ENCODE measurements at places on chromosomes 7 and 10. TPM values are rescaled to one million over a fixed set of nuclear protein-coding genes. Genes with fewer than 3 reads are reported as not detected.
A peak's percentile ranks its signal among the peaks of the same experiment; 100 is the strongest.

DNA sequence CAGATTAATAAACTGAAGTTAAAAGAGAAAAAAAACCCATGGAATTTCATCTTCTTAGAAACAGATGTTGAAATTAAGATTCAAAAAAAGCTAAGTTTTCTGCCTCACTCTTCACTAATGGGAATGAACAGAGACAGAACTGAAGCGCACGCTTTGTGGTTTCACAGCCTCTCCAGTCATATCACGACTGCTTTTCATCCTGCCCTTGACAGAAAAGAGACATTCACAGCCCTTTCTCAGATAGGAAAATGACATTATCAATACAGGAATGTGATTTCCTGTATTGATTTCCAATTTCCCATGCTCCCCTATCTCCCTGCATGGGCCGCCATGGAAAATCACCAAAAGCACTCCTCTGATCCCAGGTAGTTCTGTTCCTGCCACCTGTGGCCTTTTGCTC lies 108.2 kb downstream of the PFKFB3 start:
- no peak overlapping the region for H3K27ac ChIP-seq
- no peaks in the 10 kb centered on the region for H3K27me3 ChIP-seq
- DNase-seq = no peak
- no peaks in the 10 kb centered on the region for H3K36me3 ChIP-seq
- H3K4me3 ChIP-seq = no peak overlapping the region
- no peaks in the 10 kb centered on the region for H3K4me1 ChIP-seq

- H3K27me3 ChIP-seq = no peaks in the 10 kb centered on the region
- H3K4me1 ChIP-seq = no peaks in the 10 kb centered on the region
- H3K27ac ChIP-seq = no peak overlapping the region
- no peak for DNase-seq
- no peaks in the 10 kb centered on the region for H3K36me3 ChIP-seq
These were observed 49.6 kb downstream of the ABCB5 start for GRCh38 chr7:20665096-20665495.

Gene AQP1
- polyA plus RNA-seq = 3.7 TPM

DNA sequence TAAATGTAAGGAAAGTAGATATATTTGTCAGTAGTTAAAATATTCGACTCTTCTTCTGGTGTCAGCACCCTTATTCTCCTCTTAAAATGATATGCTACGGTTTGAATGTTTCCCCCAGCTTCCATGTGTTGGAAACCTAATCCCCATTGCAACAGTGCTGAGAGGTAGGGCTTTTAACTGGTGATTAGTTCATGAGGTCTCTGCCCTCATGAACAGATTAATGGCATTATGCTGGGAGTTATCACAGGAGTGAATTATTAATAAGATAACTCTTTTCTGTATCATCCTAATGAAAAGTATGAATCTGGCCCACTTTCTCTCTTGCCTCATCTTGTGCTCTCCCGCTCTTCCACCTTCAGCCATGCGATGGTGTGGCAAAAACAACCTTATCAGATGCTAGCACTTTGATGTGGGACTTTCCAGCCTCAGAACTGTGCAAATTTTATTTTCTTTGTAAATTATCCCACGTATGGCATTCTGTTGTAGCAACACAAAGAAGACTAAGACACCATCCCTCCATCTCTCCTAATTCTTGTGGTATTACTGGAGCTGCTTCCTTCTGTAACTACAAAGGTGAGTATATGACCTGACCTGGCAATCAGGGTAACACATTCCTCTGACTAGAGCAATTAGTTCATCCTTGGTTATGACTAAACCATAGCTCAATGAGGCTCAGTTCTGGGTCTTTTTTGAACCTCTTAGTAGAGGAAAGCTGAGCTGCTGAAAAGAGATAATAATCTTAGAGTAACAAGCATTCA lies 171.1 kb upstream of the TMEM196 start:
- no peaks in the 10 kb centered on the region for H3K4me1 ChIP-seq
- H3K27me3 ChIP-seq = no peaks in the 10 kb centered on the region
- no peak overlapping the region for H3K4me3 ChIP-seq

DNA sequence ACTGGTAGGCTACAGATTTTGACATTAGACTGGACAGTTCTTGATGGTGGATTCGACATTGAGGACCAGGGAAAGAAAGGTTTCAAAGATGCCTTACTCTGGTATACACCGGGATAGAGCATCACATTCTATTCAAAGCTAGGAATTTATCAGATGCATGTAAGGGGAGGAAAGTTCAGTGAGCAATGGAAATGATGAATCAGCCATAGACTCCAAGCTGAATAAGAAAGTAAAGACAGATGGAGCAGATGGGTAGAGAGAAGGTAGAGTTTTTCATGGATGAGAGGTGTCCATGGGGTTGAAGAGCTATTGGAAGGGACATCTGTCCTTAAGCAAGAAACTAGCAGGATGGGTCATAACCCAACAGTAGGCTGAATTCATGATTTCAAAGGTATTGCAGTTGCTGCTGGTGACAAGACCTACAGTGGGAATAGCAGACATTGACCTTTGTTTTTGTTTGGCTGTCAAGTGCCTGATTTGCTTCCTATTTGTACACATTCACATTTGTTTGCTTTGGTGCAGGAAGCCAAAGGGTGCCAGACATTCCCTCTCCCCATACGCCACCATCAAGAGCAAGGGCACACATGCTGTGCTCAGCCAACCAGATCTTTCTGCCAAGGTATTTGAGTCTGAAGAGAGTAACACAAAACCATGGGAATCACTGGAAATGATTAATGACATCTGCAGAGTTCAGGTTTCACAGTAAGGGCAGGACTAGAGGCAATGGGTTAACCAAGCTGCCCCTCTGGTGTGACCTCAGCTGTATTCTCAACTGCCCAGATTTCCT lies 8.6 kb upstream of the CACUL1 start:
- H3K27me3 ChIP-seq = no peaks in the 10 kb centered on the region
- H3K27ac ChIP-seq = no peak overlapping the region
- no peak for DNase-seq
- H3K36me3 ChIP-seq = no peaks in the 10 kb centered on the region

Gene PBLD
- polyA plus RNA-seq = 19.4 TPM

DNA sequence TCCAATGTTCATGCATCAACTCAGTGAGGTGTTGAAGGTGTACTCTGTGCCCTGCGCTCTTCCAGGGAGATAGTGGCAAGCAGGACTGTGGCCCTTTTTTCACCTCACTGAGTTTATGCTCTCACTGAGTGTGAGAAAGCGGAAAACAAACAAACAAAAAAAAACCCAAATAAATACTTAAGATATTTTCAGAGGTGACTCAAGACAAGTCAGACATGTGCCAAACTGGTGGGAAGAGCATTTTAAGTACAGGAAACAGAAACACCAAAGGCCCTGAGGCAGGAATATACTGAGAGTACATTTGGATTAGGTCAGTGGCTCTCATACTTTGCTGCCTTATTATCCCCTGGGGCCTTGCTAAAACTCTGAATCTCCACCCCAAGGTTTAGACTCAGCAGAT lies 111.9 kb upstream of the IGFBP3 start:
- H3K4me1 ChIP-seq = no peaks in the 10 kb centered on the region
- H3K27me3 ChIP-seq = no peaks in the 10 kb centered on the region
- no peaks in the 10 kb centered on the region for H3K36me3 ChIP-seq
- DNase-seq = no peak
- H3K4me3 ChIP-seq = no peak overlapping the region
- H3K27ac ChIP-seq = no peak overlapping the region

DNA sequence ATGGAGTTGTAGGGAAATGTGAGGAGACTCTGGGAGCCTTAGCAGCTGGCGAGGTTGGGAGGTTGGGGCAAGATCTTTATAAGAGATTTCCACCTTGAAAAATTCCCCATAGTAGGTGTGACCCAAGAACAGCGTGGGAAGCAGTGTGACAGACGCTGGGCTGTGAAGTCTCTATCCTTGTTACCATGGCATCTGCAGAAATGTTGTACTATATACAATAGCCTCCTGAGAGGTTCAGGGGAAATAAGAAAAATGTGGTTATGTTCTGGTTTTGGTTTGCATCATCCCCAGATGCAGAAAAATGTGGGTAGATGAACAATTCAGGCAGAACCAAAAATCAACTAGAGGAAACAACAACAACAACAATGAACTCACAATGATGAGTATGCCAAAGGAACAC lies 498.6 kb downstream of the SH2D4B start:
- H3K4me3 ChIP-seq = no peak overlapping the region
- no peaks in the 10 kb centered on the region for H3K27me3 ChIP-seq
- H3K4me1 ChIP-seq = peaks cover 1% of the 10 kb centered on the region
- no peak overlapping the region for H3K27ac ChIP-seq
- no peak for DNase-seq

DNA sequence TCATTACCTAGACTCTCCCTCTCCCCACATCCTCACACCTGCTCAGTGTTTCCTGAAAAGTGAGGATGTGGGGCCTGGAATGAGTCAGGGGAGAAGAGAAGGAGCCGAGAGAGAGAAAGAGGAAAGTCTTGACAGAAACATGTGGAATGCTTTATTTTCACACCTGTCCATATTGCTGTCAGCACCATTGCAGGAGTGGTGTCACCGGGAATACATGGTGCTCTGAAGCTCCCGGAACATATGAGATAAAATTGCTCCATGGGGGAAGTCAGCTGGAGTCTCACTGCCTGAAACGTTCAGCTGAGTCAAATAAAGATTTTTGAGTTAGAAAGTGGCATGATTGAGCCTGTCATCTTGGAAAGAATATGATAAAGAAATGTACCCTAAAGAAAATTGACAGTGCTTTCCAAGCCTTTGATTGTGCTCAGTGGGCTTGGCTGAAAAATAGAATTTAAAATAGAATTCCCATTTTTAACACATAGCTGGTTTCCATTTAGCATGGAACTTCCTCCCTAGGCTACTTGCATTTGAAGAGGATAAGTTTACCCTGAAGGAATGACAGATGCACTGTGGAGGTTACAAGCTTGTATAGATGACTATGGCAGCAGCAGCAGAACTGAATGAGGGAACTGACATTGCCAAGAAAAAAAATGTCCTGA lies 182.4 kb downstream of the PCLO start:
- H3K27ac ChIP-seq = no peak overlapping the region
- H3K36me3 ChIP-seq = no peaks in the 10 kb centered on the region
- no peak overlapping the region for H3K4me3 ChIP-seq
- H3K27me3 ChIP-seq = no peaks in the 10 kb centered on the region

- no peaks in the 10 kb centered on the region for H3K4me1 ChIP-seq
- H3K4me3 ChIP-seq = no peak overlapping the region
- H3K27me3 ChIP-seq = no peaks in the 10 kb centered on the region
- H3K27ac ChIP-seq = no peak overlapping the region
- no peaks in the 10 kb centered on the region for H3K36me3 ChIP-seq
- DNase-seq = no peak
These were observed 654.6 kb upstream of the GALNT17 start for GRCh38 chr7:70477036-70478010.

GRCh38 chr7:727806-728460 lies 852 bp upstream of the PRKAR1B start:
- H3K36me3 ChIP-seq = peaks cover 8% of the 10 kb centered on the region
- no peaks in the 10 kb centered on the region for H3K27me3 ChIP-seq
- DNase-seq = no peak
- peak overlapping the region; percentile 98 for H3K4me3 ChIP-seq
- H3K4me1 ChIP-seq = peaks cover 27% of the 10 kb centered on the region

Gene WDFY4
- polyA plus RNA-seq = 0.60 TPM

- no peak overlapping the region for H3K4me3 ChIP-seq
- DNase-seq = no peak
- H3K4me1 ChIP-seq = no peaks in the 10 kb centered on the region
- no peak overlapping the region for H3K27ac ChIP-seq
These were observed 122.9 kb upstream of the BET1 start for GRCh38 chr7:94127026-94127425.

DNA sequence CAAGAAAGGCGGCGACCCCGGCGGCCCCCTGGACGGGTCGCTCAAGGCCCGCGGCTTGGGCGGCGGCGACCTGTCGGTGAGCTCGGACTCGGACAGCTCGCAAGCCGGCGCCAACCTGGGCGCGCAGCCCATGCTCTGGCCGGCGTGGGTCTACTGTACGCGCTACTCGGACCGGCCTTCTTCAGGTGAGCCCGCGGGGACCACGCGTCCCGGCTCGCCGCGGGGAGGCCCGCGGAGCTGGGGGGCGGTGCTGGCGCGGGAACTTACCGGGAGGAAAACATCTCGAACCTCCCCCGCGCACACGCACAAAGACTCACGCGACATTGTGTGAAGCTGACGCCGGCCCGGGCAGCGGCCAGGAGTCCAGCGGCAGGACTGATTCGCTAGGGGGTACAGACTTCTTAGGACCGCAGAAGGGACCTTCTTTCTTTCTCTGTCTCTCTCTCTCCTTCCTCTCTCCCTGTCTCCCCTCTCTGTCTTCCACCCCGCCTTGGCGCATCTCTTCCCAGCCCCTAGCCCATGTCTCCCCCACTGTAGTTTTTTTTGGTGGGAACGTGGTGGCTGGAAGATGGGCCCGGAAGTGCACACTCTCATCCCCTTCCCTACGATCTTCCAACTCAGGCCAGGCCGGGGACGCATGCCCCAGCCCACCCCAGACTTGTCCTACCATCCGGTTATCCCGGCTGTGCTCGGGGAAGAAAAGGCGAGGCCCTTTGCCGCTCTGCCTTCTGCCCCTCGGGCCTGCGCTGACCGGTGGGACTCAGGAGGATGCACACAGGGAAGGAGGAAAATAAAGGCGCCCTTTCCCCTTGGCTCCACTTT lies 1.2 kb downstream of the EN2 start:
- peaks cover 74% of the 10 kb centered on the region for H3K27me3 ChIP-seq
- H3K4me3 ChIP-seq = peak overlapping the region; percentile 25
- no peaks in the 10 kb centered on the region for H3K36me3 ChIP-seq
- no peak overlapping the region for H3K27ac ChIP-seq
- H3K4me1 ChIP-seq = peaks cover 45% of the 10 kb centered on the region

DNA sequence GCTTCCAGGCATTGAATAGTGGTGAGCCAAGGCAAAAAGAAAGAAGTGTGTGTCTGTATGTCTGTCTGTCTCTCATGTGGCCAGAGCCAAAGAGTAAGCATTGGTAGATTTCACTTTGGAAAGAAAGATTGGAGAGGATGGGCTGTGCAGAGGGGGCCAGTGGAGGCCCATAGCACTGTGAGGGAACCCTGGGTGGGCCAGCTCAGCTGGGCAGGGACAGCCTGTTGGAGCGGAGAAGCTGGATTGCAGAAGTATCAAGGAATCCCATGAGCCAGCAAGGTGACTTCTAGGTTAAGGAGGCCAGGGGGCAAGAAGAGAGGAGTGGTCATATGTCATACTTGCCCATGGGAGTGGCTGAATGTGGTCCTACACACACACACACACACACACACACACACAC lies 1.5 kb upstream of the GRID1 start:
- no peaks in the 10 kb centered on the region for H3K36me3 ChIP-seq
- no peak overlapping the region for H3K4me3 ChIP-seq
- no peak overlapping the region for H3K27ac ChIP-seq
- peak; percentile 22 for DNase-seq
- H3K27me3 ChIP-seq = peaks cover 28% of the 10 kb centered on the region
- peaks cover 39% of the 10 kb centered on the region for H3K4me1 ChIP-seq

DNA sequence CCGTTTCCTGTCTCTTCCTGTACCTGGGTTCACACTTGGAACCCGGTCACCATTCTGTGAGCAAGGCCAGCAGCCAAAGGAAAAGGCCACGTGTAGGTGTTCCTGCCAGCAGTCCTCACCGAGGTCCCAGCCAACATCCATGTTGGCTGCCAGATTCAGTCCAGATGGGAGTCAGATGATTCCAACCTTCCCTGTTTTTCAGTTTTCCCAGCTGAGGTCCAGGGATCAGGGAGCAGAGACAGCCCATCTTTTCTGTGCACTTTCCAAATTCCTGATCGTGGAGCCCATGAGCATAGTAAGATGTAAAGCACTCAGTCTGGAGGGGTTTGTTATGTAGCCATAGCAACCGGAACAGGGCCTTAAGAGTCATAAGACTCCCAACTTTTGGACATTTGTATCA lies 3.9 kb upstream of the PVRIG start:
- no peak overlapping the region for H3K4me3 ChIP-seq
- no peaks in the 10 kb centered on the region for H3K27me3 ChIP-seq
- DNase-seq = peak; percentile 85
- peak overlapping the region; percentile 27 for H3K27ac ChIP-seq
- no peaks in the 10 kb centered on the region for H3K4me1 ChIP-seq

All from sigmoid colon (tissue), 7 donors.